NCI-H774 (cell line): ENCODE measurements at places on chromosomes 6 and 20.

- DNase-seq: no peak
Measured at GRCh38 chr6:113599444-113599843, 257.7 kb upstream of the MARCKS start.

DNA sequence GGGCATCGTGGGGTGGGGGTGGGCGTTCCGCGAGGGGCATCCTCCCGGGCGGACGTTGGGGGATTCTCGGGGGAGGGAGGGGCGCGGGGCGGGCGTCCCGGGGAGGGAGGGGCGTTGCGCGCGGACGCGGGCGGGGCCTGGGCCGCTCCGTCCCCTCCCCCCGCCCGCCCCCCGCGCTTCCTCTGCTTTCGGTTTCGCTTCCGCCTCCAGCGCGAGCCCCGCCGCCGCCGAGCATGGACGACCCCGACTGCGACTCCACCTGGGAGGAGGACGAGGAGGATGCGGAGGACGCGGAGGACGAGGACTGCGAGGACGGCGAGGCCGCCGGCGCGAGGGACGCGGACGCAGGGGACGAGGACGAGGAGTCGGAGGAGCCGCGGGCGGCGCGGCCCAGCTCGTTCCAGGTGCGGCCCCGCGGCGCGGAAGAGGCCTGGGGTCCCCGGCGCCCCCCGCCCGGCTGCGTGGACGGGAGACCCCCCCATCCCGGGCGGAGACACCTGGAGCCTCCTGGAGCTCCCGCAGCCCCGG is at the start of gene OGFR:
Gene OGFR, plus strand, starts transcription at position 209 of the 528 bp plus-strand sequence. Its CDS starts 25 bp downstream, at position 234.
- DNase-seq: peak; percentile 41

DNA sequence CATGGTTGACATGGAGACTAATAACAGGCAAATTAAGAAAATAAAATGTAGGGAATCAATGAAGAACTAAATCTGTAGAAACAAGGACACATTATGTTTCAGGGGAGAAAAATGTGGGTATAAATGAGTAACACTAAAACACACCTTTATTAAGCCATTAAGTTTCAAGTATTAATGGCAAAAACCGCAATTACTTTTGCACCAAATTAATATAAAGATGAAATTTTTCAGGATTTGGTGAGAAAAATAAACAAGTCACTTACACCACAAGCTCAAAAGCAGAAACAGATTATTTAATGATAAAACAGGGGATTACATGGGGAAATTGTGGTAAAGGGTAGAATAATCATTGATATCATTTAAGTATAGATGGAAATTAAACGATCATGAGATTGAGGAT is 793.8 kb upstream of the FLRT3 start:
- no peak for DNase-seq

DNA sequence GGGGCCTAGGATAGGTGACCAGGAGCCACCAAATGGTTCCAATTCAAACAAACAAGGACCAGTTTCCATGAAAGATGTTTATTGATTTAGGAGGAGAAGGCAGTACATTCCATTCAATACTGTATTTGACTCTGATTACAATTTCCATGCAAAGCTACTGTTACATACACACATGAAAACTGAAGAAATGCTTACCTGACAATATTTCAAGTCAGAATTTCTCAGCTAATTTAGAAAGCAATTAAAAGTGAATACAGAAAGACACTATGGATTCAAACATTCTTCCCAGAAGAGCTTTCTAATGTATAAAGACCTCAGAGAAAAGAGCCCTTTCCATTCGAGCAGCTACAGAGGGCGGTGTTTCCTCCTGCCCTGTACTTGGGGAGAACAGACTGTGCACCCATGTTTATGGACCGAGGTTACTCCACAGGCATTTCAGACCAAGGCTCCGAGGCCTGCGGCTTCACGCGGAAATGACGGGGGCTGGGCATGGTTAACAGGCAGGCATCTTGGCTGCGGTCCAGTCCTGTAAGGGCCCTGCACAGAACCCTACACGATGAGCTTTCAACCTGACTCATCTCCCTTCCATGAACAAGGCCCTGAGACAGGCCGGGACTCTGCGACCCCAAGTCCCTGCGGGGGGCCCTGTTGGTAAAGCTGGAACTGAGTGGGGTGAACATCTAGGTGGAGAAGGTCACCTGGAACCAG is 25.7 kb upstream of the TCFL5 start:
- DNase-seq: peak; percentile 12

DNA sequence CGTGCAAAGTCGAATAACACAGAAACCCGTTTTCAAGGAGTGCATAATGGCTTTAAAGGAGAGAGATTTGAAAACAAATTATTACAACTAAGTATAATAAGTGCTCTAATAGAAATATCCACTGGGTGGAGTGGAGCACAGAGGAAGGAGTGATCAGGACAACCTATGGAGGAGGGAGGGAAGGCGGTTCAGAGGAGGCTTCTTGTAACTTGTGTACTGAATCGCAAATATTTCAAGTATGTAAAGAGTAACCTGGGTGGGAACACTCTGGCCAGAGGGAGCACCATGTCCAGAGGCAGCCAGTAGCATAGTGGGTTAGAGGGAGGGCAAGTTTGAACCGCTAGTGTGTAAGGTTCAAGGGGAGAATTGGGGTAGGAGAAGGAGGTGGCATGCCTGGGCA is 21.6 kb upstream of the TNFAIP3 start:
- DNase-seq: no peak

- no peak for DNase-seq
Measured at GRCh38 chr6:45881705-45882467, 133.8 kb downstream of the CLIC5 start.

GRCh38 chr6:79421707-79422484 is 115.3 kb downstream of the LCA5 start:
- peak; percentile 97 for DNase-seq

- no peak for DNase-seq
Measured at GRCh38 chr6:56299916-56300315, 52.5 kb upstream of the COL21A1 start.
